ENCODE measurements at places on chromosomes 5 and 9. TPM values are rescaled to one million over a fixed set of nuclear protein-coding genes. Genes with fewer than 3 reads are reported as not detected.

DNA sequence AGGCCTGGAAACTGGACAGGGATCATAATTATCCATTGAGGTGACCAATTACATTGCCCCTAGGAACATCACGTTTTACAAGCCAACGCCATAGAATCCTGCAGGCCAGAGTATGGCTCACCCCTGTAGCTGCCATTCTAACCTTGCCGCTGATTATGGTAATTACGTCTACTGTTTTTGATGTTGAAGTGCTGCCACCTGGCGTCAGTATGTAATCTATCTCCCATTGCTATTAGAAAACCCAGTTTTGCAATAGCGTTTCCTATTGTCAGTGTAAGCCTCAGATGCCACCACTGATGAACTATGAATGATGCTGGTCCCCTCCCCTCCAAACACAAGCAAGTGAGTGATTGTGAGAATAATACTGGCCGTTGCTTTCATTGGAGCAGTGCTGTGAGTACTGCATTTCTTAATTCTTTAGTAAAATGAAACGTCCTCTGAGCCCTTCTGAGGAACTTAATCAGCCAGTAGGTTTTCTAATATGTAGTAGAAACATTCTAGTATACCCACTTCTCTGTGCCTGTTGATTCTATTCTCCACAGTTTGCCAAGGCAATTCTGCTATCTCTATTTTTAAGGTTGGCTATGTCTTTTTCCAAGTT, 100.5 kb upstream of the NMUR2 start:
- DNase-seq, result peak; percentile 89

- no peak for DNase-seq
Measured at GRCh38 chr9:136994888-136995230, 1.5 kb downstream of the CLIC3 start.

The GFPT2 gene
- total RNA-seq, result not detected

- no peak for DNase-seq
Measured at GRCh38 chr9:79012561-79012960, 559.2 kb upstream of the TLE4 start.

GRCh38 chr5:139104577-139105276, 93.4 kb downstream of the SIL1 start:
- DNase-seq, result no peak

The SET gene
- 403 TPM for total RNA-seq

DNA sequence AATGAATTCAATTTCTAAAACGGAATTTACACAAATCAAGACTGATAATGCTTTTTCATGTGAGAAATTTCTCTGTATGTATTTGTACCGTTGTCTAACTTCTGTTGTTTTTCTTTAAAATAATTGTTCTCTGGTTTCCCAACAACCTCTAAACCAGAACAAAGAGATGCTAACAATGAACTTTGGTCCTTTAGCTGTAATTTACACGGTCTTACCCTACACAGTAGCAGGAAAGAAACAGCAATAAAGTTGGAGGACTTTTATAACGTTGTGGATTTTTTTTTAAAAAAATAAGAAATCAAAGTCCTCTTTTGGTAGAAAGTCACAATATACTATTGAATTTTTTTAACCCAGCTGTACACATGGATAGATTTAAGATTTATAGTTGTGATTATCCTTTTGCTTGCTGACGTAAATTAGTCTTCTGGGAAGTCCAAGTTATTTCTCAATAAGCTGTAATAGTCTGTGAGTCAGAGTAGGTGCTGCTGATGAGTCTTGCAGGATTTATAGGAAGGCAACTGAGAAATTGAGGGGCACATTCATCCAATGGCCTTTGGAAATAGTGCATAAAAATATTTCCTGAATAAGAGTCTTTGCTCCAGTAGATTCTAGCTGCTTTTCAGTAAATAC, 76.8 kb upstream of the PCSK1 start:
- no peak for DNase-seq

The CTXN3 gene
- total RNA-seq, result not detected

- DNase-seq, result peak; percentile 82
Measured at GRCh38 chr9:72129271-72130156, 19.7 kb upstream of the GDA start.

DNA sequence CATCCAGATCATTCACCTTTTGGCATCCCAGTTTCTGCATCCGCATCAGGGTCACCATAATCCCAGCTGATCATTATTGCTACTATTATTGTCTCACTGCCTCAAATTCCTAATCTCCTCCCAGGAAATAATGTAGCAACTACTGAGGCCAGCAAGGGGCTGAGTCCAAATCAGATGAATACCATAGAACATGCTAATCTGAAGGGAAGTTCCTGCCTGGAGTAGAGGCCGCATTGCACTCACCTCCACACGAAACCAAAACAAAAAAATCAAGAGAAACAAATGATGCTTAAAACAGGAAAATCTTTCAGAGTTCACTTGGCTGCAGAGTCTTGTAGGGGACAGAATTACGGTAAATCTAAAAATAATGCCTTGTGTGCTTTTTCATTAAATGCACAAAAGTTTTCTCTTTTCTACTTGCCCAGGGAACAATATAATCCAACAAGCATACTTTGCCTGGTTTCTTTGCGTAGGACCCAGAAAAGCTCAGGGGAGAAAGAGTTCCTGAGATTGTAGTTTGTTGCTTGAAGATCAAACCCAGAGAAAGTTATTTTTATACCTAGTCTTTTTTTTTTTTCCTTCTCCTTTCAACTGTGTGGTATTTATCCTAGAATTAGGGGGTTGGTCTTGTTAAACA, 87.7 kb upstream of the KLF4 start:
- no peak for DNase-seq

GRCh38 chr5:25414742-25415141, 770.0 kb upstream of the CDH10 start:
- DNase-seq, result no peak

- no peak for DNase-seq
Measured at GRCh38 chr9:96382175-96382574, 1.3 kb downstream of the SLC35D2 start.

- DNase-seq, result no peak
Measured at GRCh38 chr5:73426034-73426433, 22.5 kb downstream of the FOXD1 start.

All from HT-29 (cell line).